Forelimb muscle (tissue), 1 donor: ENCODE measurements at places on chromosomes 7 and 10. TPM values are rescaled to one million over a fixed set of nuclear protein-coding genes. Genes with fewer than 3 reads are reported as not detected.

The TRPV5 gene
- 0.15 TPM for polyA plus RNA-seq

DNA sequence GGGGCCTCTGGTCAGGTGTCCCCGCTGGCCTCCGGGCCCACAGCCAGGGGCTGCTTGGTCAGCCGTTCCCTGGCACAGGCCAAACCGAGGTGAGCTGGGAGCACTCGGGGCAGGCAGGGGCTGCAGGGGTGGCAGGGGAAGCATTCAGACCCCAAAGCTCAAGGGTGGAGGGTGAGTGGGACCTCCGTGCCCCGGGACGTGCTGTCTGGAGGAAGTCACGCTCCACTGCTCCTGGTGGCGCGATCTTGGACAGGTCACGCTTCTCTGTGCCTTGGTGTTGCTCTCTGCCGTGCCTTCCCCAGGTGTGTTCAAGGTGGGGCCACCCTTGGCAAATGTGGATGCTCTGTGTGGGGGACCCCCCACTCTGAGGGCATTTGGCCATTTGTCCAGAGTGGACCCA, 24.6 kb upstream of the ELFN1 start:
- DNase-seq: no peak

GRCh38 chr7:20083781-20084180, 133.4 kb downstream of the MACC1 start:
- no peak for DNase-seq

DNA sequence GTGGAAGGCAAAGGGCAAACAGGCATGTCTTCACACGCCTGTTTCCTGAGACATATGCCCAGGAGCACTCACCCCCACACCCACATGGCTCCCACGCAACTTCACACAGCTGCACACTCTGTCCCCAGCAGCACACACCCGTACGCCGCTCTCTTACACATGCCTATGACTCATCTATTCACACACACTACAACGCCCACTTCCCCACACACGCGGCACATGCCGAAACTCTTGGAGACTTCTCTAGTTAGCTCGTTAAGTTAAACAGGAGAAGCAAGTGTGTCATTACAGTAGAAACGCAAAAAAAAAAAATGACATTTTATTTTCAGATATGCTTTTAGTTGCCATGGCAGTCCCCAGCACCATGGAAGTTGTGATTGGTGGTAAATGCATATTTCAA, 6.7 kb downstream of the CALN1 start:
- no peak for DNase-seq

DNA sequence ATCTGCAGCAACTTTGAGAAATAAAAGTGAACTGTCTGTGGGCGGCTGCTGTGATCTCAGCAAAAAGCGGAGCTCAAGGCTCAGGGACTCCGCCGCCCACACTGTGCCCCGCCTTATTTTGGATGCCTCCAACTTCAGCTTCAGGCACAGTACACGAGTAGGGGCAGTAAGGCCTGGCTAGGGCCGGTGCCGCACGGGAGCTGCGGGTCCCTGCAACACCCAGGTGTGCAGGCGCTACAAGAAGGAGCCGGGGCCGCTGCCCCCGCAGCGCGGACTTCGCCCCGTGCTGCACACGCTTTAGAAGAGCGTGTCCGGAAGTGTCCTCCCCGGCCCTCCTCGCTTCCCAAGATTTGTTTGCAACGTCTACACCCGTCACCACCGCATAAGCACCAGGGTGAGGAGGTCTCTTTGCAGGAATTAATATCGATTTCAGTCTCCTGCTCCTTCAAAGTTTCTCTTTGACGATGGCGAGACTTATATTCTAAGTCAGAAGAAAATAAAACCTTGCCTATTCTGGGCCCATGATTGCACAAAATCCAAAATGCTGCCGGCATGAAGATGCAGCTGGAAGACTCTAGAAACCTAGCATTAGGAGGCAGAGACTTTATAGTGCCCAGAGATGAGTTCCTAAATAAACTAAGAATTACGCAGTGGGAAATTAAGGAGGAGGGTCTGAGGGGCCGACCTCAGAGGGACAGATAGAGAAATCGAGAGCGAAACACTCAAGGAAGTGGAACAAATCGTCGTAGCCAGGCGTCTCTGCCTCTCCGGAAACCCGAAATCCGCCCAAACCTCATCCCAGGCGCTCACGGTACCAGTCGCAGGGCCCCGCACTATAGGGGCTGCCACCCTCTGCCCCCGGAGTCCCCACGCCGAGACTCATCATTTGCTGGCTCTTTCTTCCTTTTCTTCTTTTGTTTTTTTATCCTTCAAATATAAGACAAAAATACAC, 6.4 kb downstream of the VAX1 start:
- no peak for DNase-seq

DNA sequence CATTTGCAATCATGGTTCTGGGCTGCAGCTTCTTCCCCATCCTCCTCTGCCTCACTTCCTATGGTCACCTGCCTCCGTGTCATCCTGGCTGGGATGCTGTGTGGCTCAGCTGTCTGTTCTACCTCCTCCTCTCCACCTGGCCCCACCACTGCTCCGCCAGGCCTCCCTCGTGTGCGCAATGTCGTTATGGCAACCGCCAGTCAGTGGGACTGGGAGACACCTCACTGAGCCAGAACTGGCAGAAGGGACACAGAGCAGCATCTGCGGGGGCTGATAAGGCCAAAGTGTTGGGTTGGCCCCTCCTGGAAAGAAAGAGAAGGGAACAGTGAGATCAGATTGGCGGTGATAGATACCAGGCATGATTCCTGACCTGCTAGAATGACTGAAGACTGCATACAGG, 527.5 kb downstream of the INHBA start:
- DNase-seq: no peak

DNA sequence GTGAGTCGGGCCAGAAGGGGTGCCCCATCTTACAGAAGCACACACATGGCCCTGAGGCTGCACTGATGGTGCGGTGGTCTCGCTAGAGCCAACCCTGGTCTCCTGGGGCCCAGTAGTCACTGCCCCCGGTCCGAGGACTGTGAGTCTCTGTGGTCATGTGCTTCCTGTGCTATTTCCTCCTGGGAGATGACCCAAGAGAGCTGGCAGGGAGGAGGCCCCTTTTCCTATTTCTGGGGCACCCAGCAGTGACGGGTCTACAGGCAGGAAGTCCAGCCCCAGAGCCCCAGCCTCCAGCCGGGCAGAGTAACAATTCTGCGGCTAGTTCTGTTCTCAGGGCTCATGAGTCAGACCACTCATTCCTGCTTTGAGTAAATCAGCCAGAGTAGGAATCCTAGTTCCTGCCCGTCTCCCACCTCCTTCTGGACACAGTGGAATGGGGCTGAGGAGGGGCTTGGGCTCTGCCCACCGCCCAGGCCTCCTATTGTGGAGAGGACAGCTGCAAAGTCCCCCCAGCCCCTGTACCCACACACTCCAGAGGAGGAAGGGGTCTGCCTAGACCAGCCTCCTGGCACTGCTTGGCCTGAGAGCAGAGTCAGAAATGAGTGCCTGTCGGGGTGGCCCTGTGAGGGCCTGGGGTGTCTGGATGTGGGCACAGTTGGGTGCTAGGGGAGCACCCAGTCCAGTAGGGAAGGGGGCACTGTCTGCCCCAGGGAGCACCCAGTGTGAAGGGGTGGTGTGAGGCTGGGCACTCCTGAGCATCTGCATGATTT, 80.5 kb upstream of the PPIF start:
- no peak for DNase-seq

- no peak for DNase-seq
Observed at GRCh38 chr10:89867964-89868363, 166.6 kb downstream of the KIF20B start.

- DNase-seq: no peak
Observed at GRCh38 chr7:158582089-158582456, 5.5 kb downstream of the PTPRN2 start.

GRCh38 chr7:119711104-119711503, 561.9 kb upstream of the KCND2 start:
- DNase-seq: no peak

- DNase-seq: no peak
Observed at GRCh38 chr10:77571490-77571889, 66.1 kb downstream of the KCNMA1 start.
